ENCODE measurements at places on chromosomes 2 and 18.

DNA sequence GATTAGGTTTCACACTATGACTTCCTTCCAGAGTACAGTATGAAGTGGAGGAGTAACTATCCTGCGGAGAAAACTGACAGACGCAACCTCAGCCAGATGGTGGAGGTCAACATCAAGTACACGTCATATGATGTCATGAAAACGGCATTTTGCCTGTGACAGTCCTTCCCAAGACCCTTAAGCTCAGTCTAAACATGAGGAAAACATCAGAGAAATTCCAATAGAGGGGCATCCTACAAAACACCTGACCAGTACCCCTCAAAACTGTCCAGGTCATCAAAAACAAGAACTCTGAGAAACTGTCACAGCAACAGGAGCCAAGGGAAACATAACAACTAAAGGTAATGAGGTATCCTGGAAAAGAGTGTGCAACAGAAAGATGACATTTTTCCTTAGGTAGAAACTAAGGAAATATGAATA is 1.7 kb downstream of the RNU4ATAC start:
- DNase-seq: no peak

- no peak for DNase-seq
Measured at GRCh38 chr2:124025171-124025580, at the start of gene CNTNAP5. CNTNAP5 (plus strand) TSS chr2:124025287; CDS start chr2:124025651, 364 bp downstream.

DNA sequence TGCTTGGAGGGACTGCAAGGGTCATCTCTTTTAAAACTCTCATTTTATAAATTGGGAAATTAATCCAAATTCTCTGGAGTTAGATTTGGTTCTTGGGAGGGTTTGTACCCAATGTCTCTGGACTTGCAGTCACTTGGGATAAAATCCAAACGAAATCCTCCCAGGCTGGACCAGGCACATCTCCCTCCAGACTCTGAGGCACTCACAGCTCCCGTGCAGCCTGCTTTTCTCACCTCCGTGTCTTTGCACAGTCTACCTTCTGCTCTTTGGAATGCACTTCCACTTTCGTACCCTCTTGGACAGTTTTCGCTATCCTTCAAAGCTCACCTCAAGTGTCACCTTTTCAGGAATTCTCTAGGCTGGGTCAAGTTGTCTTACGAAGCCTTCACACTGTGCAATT is 166.3 kb downstream of the MYCN start:
- DNase-seq: no peak

GRCh38 chr2:15788455-15788829 is 151.9 kb upstream of the MYCN start:
- DNase-seq: no peak

GRCh38 chr2:41187376-41188122 is 735.7 kb upstream of the SLC8A1 start:
- DNase-seq: no peak

- DNase-seq: no peak
Measured at GRCh38 chr18:10308154-10308553, 146.3 kb upstream of the APCDD1 start.

DNA sequence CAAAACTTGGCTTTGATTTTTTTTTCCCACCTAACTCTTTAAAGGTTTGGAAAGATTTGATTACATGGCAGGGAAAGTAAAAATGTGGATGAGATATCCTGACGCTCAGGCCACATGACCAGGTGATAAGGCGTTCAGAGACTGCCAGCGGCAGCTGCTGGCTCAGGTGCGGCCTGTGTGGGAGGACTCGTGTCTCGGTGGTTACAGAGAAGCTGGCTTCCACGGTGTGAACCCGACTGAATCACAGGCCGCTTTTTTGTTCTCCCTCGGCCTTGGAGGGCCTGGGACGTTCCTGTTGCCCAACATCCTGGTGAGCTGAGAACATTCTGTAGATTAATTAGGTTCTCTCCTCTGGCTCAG is 124.2 kb upstream of the ZNF516 start:
- DNase-seq: no peak

DNA sequence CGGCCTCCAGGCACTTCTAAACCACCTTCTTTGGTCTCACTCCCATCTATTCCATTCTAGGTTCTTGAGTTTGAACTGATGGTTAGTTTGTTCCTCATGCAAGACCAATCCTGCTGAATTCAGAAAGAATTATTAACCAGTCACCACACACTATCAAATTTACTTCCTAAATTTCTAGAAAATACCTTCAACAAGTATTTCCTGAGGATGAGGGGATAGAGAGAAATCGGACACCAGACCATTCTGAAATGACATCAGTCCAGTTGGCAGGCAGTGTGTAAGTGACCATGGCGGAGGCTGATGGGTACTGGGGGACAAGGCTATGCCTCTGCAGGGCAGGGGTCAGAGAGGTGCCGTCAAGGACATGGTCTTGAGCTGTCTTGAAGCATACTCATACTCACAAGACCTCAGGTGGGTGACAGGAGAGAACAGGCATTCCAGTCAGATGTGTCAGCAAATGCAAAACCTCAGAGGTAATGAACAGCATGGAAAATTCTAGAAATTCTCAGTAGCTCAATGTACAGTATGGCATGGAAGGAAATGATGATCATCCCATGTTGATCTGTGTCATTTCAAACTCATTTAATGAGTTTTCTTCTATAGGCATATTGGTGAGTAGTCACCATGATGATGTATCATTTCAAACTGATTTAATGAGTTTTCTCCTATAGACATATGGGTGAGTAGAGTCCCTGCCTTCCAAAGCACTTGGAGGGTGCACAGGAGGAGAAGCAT is 119.6 kb downstream of the DDX1 start:
- DNase-seq: no peak

DNA sequence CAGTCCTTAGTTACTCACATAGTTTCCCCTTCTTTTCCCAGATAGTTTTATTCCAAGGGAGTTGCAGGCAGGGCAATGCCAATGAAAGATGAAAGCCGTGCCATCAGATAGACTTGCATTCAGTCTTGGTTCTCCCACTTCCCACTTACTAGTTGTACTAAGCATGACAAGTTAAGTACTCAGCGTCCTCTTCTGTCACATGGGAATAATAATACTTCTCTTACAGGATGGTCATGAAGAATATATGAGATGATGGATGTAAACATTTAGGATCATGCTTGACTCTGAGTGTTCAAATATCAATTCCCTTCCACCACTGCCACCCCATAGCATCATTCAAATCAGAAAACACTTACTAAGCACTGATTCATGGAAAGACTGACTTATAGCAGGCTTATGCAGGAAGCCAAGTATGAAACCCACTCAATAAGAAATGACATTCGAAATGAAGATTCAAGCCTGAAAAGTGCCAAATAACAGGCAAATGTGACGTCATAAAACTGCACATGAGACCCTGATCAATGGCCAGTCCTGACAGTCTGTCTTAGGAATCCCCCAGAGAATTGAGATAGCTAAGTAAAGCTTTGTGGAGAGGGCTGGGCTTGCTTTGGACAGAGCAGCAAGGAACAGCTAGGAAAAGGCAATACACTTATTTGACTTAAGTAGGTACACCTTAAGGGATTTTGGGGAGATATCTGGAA is 11.1 kb upstream of the EVA1A start:
- DNase-seq: no peak

DNA sequence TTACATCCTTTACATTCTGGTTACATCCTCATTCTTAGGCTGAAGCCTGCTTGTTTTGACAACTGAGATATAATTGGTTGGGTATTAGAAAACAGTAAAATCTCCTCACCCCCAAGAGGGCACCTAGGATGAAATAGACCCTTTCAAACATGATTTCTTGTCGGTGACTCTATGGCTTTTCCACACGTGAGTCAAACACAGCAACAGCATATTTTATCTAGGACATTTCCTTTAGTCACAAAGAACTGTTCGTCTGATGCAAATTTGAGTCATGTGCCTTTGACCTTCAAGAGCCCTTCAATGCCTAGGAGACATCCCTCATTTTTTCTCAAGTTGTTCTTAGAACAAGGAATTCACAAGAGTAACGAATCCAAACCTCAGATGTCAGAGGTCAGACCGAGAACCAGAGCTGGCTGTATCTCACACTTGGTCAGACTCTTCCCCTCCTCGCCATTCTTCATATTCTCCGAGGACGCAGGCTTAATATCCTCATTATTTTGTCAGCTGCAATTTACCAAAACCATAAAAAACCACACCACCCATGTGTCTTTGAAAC is 60.5 kb upstream of the ALKAL2 start:
- DNase-seq: no peak

DNA sequence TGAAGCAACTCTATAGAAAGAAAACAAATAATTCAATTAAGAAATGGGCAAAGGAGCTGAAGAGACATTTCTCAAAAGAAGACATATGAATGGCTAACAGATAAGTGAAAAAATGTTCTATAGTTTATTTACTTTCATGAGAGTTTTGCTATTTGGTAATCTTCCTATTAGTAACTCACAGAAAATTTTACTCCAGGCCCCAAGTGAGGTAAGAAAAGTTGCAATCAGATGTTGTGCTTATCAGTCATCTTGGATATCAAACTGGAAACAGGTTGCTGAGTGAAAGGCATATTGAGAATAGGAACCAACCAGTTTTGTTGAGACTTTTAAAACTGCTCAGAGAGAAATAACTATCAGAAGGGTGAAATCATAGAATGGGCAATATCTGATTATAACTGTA is 1179.0 kb upstream of the ACVR2A start:
- no peak for DNase-seq

GRCh38 chr2:214261683-214262082 is 149.2 kb upstream of the VWC2L start:
- DNase-seq: no peak

DNA sequence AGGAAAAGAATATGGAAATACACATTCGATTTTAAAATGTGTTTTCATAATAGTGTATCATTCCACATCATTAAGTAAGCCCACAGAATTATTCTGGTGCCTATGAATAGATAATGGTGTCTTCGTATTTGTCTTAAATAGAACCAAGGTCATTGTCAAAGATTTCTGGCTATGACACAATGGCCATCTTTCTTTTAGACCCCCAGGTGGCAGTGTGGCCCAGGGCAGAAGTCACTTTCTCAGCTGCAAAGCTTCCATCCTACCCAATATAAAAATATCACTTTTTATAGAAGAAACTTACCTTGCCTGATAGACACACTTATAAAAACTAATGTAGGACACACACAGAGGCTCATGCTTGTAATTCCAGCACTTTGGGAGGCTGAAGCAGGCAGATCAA is 57.5 kb downstream of the ZRANB3 start:
- DNase-seq: no peak

DNA sequence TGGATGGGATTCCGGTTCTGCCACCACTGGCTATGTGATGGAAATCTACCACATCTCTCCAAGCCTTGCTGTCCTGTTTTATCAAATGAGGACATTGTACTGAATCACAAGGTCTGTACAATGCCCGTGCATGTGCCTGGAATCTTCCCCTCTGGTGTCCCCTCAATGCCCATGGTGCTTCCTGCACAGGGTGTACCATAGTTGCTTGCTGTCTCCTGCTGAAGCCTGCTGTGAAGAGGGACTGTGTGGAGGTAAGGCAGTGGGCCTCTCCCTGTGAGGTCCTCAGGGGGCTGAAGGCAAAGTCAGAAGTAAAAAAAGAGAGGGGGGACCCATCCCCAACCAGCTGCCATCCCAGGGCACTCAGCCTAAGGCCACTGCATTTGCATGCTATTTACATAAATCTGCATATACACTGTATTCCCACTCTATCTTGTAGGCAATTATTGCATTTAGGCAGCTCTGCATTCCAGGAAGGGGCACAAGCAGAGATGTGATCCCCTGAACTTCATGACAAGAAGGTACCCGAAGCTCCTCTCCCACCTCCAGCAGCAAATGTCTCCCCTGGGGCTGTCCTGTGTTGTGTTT is 9.1 kb upstream of the STEAP3 start:
- no peak for DNase-seq

DNA sequence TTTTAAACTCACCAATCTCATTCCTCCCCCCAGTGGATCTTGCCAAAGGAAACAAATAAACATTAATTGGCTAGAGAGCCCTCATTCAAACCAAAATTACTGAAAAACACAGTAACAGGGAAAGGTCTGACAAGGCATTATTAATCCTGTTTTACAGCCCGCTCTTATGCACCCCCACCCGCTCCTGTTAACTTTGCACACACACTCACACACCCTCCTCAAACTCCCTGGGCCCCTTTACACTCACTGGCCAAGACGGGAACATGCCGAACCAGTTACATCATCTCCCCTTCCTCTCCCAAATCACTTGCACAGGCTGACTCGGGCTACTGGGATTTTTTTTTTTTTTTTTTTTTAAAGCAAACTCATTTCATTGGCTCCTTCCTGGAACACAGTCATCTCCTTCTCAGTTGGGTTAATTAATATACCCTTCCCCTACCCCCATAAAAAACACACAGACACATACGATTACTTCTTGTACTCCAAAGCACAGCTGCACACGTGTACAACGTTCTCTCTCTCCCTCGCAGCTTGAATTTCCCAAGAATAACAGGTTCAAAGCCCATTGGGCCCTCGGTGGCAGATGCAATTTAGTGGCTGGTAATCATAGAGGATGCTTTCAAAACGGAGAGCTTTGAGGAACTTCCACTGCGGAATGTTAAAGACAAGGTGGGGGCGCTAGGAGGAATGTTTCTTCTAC is 31.8 kb downstream of the KLF7 start:
- no peak for DNase-seq

DNA sequence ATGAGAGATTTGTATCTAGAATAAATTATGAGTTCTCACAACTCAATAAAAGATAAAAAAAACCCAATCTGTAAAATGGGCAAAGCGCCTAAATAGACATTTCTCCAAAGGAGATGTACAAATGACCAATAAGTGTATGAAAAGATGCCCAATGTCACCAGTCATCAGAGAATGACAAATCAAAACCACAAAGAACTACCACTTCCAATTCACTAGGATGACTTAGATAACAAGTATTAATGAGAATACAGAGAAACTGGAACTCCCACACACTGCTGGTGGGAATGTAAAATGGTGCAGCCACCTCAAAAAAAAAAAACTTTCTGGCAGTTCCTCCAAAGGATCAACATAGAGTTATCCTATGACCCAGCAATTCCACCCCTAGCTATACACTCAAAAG is 17.4 kb upstream of the COL6A3 start:
- no peak for DNase-seq

- no peak for DNase-seq
Measured at GRCh38 chr2:119849838-119850565, 90.3 kb downstream of the PTPN4 start.

DNA sequence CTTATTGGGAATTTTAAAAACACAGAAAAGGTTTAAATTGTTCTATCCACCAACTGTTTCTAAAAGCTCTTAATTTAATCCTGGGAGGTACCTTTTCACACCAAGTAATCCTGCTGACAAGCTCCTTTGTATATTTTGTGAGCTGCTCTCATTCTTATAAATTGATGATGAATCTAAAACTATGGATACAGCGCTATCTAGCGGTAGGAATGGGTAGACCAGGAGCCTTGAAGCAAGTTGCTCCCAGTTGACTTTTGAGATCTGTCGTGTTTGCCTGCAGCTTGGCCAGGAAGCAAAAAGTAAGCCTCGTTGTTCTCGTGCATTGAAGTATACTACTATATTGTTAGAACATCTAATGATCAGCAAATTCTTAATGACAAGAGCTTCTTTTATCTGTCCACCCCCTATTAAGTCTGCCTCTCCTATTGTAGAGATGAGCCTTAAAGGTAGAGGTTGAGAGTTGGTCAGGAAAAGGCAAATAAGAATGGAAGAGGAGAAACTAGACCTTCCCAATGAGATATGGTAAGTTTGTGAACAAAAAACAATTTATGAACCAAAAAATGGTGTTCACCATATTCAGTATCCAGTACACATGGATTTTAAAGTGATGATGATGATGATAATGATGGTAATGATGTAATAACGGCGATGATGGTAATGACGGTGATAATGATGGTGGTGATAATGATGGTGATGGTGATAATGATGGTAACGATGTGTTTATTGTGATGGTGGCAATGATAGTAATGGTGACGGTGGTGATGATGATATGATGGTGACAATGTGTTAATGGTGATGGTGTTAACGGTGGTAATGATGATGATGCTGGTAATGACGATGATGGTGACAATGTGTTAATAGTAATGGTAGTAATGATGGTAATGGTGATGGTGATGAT is 212.1 kb upstream of the NCKAP5 start:
- DNase-seq: peak; percentile 54
